BJ (cell line): ENCODE measurements at places on chromosomes 12 and 14. TPM values are rescaled to one million over a fixed set of nuclear protein-coding genes. Genes with fewer than 3 reads are reported as not detected.

DNA sequence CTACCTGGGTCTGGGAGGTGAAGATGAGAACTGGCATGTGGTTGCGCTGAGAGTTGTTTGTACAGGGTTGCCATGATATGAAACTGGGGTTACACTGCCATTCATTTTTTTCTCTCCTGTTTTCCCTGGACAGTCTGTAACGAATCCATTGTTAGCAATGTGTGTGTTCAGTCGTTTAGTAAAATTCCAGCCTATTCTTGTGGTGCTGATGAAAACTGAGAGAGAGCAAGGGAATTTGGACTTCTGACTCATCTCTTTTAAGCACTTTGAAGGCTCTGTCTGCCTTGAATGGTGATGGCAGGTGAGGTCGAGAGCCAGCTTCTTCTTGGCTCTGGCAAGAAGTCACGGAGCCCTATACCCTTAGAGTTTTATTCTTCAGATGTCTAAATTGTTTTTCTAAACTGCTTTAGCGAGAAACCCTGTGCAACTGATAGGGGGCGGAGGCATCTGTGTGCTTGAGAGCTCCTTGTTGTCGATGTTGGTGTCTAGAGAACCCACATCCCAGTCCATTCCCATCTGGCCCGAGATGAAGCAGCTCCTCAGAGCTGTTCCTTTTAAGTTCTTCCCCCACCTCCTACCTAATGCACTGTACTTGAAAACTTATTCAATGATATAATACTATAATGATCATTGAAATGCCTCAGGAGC is 204.4 kb downstream of the TMX1 start:
- DNase-seq: no peak

DNA sequence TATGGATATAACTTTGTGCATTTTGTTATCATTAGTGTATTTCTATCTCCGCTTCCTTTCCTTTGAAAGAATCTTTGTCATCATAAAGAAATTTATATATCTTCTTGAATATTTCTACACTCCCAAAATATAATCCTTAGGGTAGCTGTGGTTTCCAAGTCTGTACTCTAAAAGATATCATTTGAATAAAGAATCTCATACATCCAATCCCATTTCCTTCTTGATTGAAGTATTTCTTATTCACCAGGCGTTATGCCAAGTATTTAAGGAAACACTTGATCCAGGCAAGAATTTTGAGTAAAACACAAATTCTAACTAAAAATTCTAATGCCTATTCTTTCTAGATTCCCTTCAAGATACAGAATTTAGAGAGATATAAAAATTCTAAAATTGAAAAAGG is 821.8 kb downstream of the GALC start:
- no peak for DNase-seq

DNA sequence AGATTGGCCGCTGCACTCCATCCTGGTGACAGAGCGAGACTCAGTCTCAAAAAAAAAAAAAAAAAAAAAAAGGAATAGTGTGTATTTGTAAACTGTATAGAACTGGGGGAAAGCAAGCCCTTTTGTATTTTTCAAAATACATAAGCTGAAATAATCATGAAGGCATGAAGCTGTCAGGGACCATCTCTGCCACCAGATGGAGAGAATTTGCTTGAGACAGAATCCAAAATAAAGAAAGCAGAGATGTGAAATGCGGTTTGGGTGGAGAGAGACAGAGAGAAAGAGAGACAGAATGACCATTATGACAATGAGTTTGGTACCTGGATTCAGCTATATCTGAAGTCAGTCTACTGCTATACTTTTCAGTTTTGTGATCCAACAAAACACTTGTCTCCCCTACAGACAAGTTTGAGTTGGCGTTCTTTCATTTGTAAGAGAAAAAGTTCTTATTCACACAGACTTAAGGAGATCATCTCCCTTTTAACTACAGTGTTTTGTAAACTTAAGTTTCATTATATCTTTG is 155.7 kb upstream of the LRIG3 start:
- no peak for DNase-seq

The SVOP gene
- polyA plus RNA-seq: not detected in 2 replicates

DNA sequence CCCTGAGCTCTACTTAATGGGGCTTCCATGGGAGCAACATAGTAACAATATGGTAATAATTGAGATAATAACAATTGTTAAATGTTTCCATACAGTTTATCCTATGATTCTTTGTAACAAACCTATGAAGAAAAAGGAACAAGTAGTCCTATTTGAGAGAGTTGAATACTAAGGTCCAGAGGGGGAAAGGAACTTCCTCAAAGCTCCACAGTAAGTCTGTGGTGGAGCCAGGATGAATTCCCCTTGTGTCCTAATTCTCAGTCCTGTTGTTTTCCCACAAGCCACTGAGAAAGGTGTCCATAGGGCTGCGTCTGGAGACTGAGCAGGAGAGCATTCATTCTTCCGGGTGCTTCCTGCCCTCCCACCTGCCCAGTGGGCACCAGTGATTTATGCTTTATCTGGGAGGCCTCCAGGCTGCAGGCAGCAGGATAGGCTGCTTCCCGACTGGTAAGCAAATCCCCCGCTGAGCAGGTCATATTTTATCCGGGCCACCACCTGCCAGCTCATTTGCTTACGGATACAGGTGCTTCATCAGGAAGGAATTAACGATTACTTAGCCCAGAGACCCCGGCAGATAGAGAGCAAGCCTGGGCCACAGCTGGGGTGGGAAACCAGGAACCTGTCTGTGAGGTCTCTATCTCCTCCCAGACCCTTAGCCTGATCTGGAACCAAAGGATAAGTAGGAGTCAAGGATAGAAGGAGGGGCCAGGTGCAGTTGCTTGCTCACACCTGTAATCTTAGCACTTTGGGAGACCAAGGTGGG is 33.9 kb upstream of the FAM222A start:
- DNase-seq: no peak

The FOXG1 gene
- polyA plus RNA-seq: 0.01 TPM in 1 of 2 replicates, not detected in the other

DNA sequence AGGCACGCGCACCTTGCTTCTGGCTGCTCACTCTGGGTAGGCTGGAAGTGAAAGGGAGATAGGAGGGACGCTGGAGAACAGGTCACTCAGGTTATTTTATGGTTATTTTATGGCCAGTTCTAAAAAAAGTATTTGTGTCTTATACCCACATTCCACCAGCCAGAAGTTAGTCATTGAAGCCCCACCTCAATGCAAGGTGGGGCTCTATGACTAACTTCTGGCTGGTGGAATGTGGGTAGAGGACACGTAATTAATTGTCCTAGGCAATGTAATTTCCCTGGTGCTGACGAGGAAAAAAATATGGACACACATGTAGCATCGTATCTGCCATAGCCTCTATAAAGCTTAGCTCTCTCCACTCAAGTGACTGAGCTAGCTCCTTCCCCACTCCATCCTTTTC is 104.9 kb downstream of the PDZRN4 start:
- DNase-seq: no peak

GRCh38 chr14:33934043-33934750 is 16.7 kb downstream of the EGLN3 start:
- DNase-seq: no peak

GRCh38 chr12:15856097-15856982 is 25.8 kb upstream of the STRAP start:
- DNase-seq: no peak

- DNase-seq: no peak
Measured at GRCh38 chr14:38862366-38862765, 240.7 kb downstream of the SEC23A start.

DNA sequence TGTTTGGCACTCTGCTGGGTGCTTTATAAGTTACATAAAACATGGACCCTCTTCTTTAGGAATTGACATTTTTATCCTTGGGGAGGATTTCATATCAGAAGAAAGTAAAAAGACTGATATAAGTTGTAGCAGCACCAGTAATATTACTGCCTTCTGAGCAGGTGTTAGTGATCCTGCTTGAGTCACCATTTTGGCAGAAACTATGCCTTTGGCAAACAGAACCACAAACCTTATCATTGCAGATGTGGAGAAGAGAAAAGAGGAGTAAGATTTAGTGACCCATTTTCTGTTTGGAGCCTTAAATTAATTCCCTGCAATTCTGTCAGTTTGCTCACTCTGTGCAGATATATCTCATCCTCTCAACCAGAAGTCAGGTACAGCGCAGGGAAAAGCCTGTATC is 23.0 kb downstream of the ZNF410 start:
- DNase-seq: no peak

The CLEC14A gene
- polyA plus RNA-seq: 0.12 and 0.23 TPM in 2 replicates

- DNase-seq: no peak
Measured at GRCh38 chr12:6361834-6362233, 13.5 kb downstream of the SCNN1A start.

GRCh38 chr14:86961106-86961716 is 1031.8 kb downstream of the GALC start:
- no peak for DNase-seq

The RXYLT1 gene
- polyA plus RNA-seq: 7.3 and 12.9 TPM in 2 replicates

The NUP37 gene
- 22.6 and 46.2 TPM in 2 replicates for polyA plus RNA-seq

DNA sequence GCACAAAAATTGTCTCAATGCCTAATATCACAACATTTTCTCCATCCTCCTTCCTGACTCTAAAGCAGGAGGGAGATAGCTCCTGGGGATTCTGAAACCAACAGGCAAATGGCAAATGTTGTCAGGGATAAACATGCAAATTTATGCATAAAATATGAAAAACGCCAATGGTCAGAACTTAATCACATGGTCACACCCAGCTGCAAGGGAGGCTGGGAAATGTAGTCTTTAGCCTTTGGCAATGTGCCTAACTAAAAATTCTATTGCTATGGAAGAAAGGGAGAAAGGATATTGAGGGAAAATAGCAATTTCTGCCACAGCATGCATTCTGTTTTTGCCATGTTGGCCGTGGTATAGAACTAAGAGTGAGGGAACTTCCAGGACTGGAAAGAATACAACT is 11.7 kb upstream of the OASL start:
- DNase-seq: no peak

DNA sequence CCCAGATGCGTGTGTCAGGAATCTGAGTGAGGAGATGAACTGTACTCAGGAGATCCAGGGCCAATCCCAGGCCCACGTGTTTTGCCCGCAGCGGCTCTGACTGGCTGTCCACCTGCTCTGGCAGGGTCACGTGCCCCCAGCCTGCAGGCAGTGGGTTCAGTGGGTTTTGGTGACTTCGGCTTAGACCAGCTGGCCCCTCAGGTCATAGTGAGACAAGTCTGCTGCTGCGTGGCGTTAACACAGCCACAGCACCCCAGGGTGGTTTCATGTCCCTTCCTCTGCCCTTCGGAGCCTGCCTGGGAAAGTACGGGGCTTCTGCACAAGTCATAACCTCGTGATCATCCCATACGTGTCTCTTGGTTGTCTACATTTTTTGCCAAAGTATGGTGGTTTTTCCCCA is 2.6 kb downstream of the FBRSL1 start:
- DNase-seq: no peak

The PLEKHD1 gene
- 0.01 TPM in 2 replicates for polyA plus RNA-seq

The AQP6 gene
- not detected in 2 replicates for polyA plus RNA-seq

DNA sequence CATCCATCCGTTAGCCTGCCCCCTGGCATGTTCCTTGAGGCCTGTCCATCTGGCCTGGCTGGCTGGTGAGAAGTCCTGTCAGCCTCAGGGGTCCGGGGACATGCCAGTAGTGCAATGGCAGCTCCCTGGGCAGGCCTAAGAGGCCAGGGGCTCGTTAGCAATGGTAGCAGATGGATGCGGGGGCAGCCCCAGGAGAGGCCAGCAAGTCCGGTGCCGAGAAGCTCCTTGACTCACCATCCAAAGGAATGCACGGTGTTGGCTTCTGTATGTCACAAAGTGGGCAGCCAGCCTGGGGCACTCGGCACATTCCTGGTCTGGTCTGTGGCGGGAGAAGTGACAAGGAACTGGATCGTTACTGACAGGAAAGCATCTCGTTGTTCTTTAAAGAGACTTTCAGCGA is 319.9 kb downstream of the CACNA1C start:
- no peak for DNase-seq

GRCh38 chr12:122887819-122888212 is 8.1 kb downstream of the VPS37B start:
- no peak for DNase-seq

The ADAM20 gene
- 0.04 and 0.13 TPM in 2 replicates for polyA plus RNA-seq

DNA sequence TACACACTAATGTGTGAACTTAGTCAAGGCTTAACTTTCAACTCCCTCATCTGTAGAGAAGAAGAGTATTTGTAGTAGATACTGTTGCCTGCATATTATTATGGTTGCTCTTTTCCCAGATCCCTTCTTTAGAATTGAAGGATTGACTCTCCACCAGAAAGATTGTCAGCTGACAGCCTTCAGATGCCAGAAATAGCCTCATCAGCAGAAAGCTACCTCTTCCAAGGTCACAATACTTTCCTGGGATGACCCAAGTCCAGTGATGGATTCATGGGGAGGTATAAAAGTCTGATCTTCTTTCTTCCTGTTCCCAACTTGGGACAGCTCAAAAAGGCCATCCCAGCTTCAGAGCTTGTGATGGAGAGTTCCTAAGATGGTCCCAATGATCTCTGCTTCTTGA is 78.2 kb downstream of the TBX5 start:
- no peak for DNase-seq

The RIN3 gene
- polyA plus RNA-seq: 4.3 and 8.2 TPM in 2 replicates
